Activated T-cell treated with anti-CD3 and anti-CD28 coated beads, Interleukin-2, amount 50 U/mL, for 72 hours (primary cell): ENCODE measurements at places on chromosomes 7 and 10. TPM values are rescaled to one million over a fixed set of nuclear protein-coding genes. Genes with fewer than 3 reads are reported as not detected.

Gene CYP2C18
- total RNA-seq, result 3.0 TPM

Gene C7orf57
- total RNA-seq, result 0.56 TPM

Gene SPDYE11
- not detected for total RNA-seq

Gene HIPK2
- 35.4 TPM for total RNA-seq

Gene NEURL1
- 3.5 TPM for total RNA-seq

DNA sequence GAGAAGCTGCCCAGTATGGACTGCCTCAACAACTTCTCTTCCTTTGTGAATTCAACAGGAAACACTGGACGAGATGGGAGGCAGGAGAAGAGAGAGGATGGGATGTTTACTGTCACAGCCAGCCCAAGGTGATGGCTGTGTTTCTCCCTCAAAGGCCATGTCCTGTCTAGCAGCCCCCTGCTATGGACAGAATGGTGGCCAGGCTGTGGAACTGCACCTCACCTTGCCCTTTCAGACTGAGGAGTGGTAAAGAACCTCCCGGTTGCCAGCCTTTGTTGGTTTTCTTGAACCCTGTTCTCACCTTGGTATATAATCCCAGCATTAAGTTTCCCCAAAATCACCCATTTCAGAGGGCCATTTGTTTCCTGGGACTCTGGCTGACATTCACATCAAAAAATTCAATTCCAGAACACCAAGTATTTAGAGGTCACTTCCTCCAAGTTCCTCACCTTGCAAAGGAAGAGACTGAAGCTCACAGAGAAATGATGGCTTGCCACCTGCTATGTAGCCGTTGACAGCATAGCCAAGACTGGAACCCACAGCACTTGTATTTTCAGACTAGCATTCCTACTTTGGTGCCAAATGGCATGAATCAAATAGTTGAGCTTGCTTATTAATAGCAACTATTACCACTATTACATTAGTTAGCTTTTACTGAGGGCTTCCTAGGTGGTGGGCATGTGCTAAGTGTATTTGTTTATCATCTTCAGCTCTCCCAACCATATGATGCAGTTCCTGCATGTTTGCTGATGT is 224.0 kb upstream of the GRB10 start:
- no peak for DNase-seq

- no peak for DNase-seq
Observed at GRCh38 chr10:59337201-59337652, 25.1 kb downstream of the FAM13C start.

DNA sequence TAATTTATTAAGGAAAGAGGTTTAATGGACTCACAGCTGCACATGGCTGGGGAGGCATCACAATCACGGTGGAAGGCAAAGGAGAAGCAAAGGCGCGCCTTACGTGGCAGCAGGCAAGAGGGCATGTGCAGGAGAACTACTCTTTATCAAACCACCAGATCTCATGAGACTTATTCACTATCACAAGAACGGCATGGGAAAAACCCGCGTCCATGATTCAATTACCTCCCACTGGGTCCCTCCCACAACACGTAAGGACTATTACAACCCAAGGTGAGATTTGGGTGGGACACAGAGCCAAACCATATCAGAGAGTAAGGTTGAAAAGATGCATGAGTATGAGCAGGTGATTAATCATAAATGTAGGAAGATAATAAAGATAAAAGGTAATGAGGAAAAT is 3.2 kb upstream of the JCAD start:
- DNase-seq, result no peak

- DNase-seq, result no peak
Observed at GRCh38 chr7:47331179-47331565, 250.7 kb downstream of the TNS3 start.

DNA sequence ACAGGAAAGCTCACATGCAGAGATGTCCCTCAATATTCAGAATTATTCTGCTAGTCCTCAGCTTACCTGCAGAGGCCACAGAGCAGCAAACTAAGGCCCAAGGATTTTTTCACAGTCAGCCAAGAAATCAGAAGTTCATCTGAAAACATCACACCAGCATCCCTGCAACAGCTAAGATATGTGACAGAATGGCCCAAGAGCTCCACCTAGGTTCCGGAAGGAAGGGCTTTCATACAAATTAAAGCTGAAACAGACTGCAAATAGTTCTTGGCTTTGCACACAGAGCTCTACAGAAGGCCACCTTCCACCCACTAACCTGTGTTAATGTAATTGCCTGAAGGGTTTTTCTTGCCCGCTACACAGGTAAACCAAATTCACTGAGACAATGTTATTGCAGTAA is 438.8 kb upstream of the C7orf33 start:
- DNase-seq, result no peak

- no peak for DNase-seq
Observed at GRCh38 chr7:47195641-47196040, 386.3 kb downstream of the TNS3 start.

DNA sequence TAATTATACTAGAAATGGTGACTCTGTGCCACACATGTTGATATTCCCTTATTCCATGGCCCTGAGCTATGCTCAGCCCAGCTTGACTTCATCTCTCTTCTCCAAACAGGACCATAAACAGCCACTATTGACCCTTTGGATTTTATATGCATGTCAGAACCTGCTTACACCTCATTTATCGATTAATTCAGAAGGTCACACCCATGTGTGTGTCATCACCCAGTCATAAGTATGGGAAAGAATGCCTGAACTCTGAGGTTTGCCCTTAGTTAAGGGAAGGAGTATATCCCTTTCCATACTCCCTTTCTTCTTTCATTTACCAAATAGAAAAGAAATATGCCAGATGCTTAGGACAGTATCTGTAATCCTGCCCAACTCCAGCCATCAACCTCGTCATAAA is 602.3 kb downstream of the SORCS3 start:
- DNase-seq, result no peak

DNA sequence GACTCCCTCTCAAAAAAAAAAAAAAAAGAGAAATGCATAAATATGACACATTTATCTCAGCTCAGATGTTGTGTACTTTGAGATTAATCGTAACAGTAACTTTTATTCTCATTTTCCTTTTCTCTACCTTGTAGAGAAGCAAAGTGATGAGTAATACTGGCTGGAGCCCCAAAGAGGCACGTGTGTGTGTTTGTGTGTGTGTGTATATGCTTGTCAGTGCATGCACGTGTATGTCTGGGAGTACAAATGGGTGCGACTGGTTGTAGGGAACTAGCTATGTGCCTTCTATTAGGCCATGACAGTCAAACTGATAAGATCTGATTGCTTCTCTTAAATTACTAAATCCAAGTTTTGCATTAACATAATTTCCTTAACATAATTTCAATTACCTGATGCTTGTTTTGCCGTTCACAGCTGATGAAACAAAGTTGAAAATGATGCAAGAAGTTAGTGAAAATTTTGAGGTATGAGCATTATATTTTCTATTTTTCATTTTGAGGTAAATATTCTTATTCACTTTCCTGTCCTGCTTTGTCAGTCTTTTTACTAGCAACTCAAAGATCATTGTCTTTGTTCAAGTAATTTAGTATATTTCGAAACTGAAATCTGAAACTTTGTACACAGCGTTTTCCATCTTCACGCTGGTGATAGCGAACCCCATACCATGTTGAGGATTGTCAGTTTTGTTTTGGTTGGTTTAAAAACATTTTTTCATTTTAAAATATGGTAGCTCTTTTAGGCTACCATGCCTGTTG is 3.4 kb downstream of the TRRAP start:
- peak; percentile 35 for DNase-seq

GRCh38 chr10:93378039-93378438 is 104.1 kb downstream of the MYOF start:
- no peak for DNase-seq

DNA sequence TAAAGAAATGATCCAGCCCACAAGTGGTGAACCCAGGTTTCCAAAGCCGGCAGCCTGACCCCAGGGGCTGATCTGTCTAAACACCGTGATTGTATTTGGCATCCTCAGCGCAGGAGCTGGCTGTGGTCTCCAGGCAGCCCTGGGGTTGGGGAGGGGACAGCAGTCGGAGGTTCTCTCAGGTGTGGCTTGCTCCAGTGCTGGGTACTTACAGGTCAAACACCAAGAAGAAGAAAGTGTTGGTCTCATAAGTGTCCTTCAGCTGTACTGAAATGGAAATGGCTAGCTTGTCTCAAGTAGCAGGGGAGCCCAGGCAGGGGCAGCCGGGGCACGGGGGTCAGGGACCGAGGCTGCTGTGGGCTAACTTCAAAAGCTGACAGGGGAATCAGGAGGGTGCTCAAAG is 6.0 kb downstream of the PHKG1 start:
- DNase-seq, result no peak
